Cerebellum (tissue), 4 donors: ENCODE measurements at places on chromosomes 16 and 17.

- peak; percentile 82 for DNase-seq
Measured at GRCh38 chr17:16217002-16217635, at the start of gene PIGL. Gene PIGL, plus strand, starts transcription at chr17:16217210. Its CDS starts 17 bp downstream, at chr17:16217227.

DNA sequence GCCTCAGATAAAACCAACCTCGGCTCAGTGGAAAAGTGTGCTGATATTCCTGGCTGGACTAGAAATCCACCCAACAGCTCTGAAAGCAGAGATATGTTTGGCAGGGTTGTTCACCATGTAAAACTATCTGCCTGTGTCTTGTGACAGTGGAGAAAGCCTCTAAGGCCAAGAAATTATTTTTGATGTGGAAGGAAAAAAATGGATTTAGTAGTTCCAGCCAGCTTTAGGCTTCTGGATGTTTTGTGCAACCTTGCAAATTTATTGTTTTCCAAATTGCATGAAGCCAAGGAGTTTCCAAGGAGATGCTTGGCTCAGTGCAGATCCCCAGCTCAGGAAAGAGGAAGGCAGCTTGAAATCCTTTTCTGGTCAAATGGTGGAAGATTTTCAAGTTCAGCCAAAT is 31.6 kb downstream of the TEKT5 start:
- DNase-seq, result no peak

GRCh38 chr17:33385133-33385532 is 92.0 kb upstream of the ASIC2 start:
- no peak for DNase-seq

DNA sequence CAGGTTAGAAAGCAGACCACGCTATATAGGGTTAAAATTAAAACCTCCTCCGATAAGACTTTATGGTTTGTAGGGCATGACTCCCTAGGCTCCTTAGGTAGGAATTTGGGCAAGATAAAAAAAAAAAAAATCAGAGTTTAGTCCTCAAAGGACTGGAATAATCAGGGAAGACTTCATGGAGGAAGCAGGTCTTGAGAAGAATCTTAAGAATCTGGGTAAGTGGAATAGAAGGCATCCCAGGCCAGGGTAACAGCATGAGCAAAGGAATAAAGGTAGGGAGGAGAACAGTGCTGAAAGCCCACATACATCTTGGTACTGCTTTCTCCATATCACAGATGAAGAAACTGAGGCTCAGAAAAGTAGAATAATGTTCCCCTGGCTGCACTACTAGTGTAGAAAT is 15.4 kb downstream of the SLC46A1 start:
- DNase-seq, result no peak

- no peak for DNase-seq
Measured at GRCh38 chr17:67056746-67057490, 12.6 kb downstream of the CACNG1 start.

GRCh38 chr17:17455173-17455572 is 21.6 kb upstream of the MED9 start:
- DNase-seq, result no peak

- no peak for DNase-seq
Measured at GRCh38 chr16:56367764-56368163, 57.6 kb downstream of the AMFR start.

GRCh38 chr17:55286681-55287589 is 22.2 kb downstream of the HLF start:
- DNase-seq, result peak; percentile 49

GRCh38 chr17:58165981-58166380 is 801 bp upstream of the OR4D2 start:
- no peak for DNase-seq

DNA sequence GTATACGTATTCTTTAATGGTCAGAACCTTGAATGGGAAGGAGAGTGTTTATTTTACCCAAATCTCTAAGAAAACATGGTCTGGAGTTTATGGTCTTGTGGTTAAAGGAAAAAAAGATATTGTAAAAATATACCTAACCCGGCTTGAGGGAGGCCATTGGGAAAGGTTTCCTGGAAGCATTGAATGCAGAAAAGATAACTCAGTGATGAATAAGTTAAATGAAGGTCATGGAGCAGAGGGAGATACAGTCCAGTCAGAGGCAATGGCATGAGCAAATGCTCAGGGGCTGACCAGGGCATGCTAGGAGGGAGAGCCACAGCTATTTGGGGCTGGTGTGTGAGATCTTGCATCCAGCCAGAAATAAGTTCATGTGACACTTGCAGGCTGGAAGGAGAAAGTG is 430.4 kb upstream of the CDH5 start:
- no peak for DNase-seq

- peak; percentile 81 for DNase-seq
Measured at GRCh38 chr16:88743693-88744576, 37.6 kb downstream of the CTU2 start.

GRCh38 chr17:6232732-6233101 is 162.5 kb downstream of the WSCD1 start:
- no peak for DNase-seq

GRCh38 chr17:55347341-55347740 is 74.3 kb downstream of the MMD start:
- no peak for DNase-seq

GRCh38 chr17:59547131-59547915 is 18.1 kb upstream of the DHX40 start:
- no peak for DNase-seq

GRCh38 chr17:45190503-45191255 is 29.0 kb downstream of the HEXIM2 start:
- no peak for DNase-seq

- no peak for DNase-seq
Measured at GRCh38 chr16:55250701-55251100, 73.3 kb upstream of the IRX6 start.

DNA sequence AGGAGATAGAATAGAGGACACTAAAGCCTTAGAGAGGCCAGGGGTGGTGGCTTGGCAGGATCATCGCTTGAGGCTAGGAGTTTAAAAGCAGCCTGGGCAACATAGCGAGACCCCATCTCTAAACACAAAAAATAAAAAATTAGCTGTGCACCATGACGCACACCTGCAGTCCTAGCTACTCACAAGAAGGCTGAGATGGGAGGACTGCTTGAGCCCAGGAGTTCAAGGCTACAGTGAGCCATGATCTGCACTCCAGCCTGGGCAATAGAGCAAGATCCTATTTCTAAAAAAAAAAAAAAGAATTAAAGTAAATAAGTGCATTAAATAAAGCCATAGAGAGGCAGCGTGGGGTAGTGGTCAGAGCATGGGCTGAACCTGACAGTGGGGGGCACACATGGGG is 19.1 kb downstream of the SBK1 start:
- DNase-seq, result no peak

DNA sequence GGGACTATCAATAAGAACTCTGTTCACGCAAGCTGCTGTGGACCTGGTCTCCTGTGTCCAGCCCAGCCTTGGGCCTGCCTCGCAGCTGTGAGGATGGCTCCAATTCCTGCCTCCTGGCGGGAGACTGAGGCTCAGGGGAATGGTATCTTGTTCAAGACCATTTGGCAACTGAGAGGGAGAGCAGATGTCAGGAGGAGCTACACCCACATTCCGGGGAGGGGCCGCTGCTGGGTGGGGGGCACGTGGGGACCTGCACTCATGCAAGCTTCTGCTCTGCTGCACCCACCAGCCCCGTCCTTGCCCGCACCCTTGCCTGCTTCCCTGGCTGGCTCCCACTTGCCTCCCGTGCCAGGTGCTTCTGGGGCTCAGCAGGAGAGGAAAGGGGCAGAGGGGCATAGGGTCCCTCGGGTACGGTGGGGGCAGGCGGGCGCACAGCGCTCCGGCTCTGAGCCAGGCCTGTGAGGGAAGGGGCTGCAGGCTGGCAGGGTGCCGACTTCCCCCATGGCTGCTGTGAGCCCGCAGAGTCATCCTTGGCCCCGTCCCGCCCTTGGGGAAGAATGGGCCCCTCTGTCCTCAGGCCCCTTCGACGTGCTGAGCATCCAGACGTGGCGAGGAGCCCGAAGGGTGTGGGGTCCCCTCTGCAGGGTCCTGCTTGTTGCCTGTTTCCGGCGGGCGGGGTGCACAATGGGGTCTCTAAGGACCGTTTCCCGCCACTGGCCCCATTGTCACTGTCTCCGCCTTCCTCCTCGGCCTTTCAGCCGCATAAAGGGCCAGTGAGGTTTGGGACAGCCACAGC is 2.7 kb downstream of the METRN start:
- no peak for DNase-seq

DNA sequence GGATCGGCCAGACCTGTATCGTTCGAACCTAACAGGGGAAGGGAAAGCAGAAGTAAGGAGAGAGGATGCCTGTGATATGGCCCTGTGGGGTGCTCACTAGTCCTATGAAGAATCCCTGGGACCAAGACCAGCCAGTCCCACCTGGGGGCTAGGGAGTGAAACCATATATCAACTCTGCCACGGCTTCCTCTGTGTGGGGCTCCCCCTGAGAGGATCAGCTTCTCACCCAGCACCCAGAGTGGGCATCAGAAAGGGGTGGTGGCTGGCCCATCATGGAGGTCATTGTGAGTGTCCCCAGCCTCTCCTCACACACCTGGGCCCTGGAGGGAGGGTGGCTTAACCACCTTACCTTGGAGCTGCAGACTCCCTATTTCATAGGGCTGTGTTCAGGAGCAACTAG is 30.1 kb upstream of the SREBF1 start:
- no peak for DNase-seq

DNA sequence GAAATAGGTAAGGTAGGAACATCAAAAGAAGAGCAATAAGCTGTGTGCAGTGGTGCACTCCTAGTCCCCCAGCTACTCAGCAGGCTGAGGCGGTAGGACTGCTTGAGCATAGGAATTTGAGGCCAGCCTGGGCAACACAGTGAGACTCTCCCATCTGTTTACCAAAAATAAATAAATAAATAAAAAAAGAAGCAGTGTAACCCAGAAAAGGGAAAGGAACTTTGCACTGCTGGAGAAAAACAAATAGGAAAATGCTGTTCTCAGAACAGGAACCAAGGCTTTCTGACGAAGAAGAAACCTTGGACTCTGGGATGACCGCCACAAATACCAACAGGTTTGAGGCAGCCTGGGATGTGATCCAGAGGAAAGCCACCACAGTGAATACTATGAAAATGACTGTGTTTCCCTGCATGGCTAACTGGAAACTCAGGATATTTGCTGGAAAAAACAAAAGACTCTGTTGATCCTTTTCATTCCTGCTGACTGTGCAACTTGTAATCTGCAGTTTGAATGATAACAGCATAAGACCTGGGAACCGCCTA is 41.2 kb downstream of the TTC19 start:
- peak; percentile 34 for DNase-seq

GRCh38 chr17:43907998-43908721 is 824 bp upstream of the MPP2 start:
- peak; percentile 87 for DNase-seq

- DNase-seq, result no peak
Measured at GRCh38 chr17:31224366-31224765, 72.7 kb downstream of the OMG start.

- no peak for DNase-seq
Measured at GRCh38 chr16:11087691-11088073, 143.3 kb downstream of the CLEC16A start.

DNA sequence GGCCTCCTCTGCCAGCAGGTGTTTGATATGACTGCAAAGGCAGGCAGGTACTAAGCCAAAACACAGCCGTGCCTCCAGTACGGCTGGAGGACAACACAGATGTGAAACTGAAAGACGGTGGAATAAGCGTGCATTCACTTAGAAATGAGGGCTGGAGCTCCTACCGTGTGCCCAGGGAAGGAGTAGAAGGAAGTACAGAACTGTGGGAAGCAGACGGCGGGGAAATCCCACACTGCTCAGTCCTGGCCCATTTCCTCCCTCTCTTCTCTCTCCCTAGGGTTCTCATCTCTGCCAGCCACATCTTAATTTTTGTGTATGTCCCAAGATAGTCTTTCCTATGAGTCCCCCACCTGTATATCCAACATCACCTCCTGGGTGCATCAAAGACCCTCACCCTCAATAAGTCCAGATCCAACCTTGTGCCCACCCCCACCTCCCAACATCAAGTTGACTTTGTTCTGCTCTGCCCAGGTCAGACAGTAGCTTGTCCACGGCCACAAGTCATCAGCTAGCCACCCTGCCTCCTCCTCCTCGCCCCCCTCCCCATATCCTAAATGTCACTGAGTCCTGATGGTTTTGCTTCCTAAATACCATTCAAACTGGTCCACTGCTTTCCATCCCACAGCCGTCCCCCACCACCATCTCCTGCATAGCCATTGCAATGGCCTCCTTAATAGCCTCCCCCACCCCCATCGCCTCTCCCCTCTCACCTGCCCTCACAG is 77.1 kb upstream of the RPL38 start:
- no peak for DNase-seq

DNA sequence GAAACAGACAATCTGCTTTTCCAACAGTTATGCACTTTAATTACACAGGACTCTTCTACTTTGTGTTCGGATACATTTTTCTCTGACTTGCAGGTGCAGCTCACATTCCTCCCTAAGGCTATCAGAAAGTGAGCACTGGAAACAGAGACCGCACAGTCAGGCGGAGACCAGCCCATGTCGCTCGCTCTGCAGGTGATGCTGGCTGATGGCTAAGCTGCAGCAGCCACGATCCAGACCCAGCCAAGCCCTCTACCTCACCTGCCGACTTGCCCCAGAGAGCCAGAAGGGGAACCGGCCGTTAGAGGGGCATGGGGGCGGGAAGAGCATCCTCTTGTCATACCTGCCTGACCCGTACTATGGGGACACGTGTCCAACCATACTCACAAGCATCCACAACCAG is 33.8 kb downstream of the MAP1LC3B start:
- no peak for DNase-seq

GRCh38 chr16:54545854-54546511 is 259.4 kb upstream of the IRX3 start:
- no peak for DNase-seq
